ENCODE measurements at places on chromosomes 1 and 21. TPM values are rescaled to one million over a fixed set of nuclear protein-coding genes. Genes with fewer than 3 reads are reported as not detected.

The CHIA gene
- total RNA-seq: not detected

- no peak for DNase-seq
These were observed 14.5 kb downstream of the NES start for GRCh38 chr1:156662800-156663055.

GRCh38 chr1:9903801-9904527 lies 6.1 kb downstream of the CTNNBIP1 start:
- no peak for DNase-seq

The GCSAML gene
- 1.1 TPM for total RNA-seq

- no peak for DNase-seq
These were observed 16.9 kb downstream of the DYRK3 start for GRCh38 chr1:206651958-206652890.

- DNase-seq: no peak
These were observed 154.0 kb upstream of the WNT4 start for GRCh38 chr1:22296701-22297591.

- DNase-seq: no peak
These were observed 40.6 kb upstream of the SOD1 start for GRCh38 chr21:31618696-31619430.

- no peak for DNase-seq
These were observed 16.0 kb upstream of the SCCPDH start for GRCh38 chr1:246708166-246708565.

DNA sequence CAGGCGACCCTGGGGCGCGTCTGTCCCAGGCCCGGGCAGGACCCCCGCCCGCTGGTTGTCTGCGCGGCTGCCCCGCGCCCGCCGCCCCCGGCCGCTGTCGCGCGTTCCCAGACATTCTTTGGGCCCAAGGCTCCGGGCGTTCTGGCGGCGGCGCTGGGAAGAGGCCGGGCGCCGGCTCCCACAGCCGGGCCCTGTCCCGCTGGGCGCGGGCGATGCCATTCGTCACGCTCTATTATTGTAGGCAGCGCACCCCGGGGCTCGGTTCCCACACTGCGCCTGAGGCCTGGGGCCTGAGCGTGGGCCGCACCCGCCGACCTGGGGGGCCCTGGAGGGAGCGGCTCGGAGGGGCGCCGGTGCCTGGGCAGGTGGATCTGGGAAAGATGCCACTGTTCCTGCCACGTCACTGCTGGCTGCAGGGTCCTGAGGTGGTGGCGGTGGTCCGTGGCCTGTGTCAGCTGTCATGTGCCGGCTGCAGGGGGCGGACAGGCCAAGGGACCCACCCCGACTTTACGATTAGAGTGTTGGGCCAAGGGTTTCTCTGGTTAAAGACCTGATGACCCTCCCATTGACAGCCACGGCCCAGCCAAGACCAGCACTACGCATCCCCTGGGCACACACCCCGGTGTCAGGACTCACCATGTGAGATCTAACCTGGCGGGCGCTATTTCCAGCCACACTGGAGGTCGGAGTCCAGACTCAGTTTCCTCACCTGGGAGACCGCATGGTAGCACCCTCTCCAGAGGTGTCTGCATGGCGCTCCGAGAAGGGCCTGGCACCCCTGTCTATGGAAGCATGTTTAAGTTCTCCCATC lies 55.1 kb upstream of the ADARB1 start:
- DNase-seq: no peak

- DNase-seq: no peak
These were observed 2.1 kb upstream of the RD3 start for GRCh38 chr1:211493876-211494653.

GRCh38 chr1:38326135-38326534 lies 279.5 kb upstream of the POU3F1 start:
- no peak for DNase-seq

GRCh38 chr1:81974883-81975555 lies 174.3 kb downstream of the ADGRL2 start:
- DNase-seq: no peak

GRCh38 chr1:6178751-6179563 lies 1.2 kb downstream of the CHD5 start:
- no peak for DNase-seq

The SERPINC1 gene
- total RNA-seq: not detected

The SH2D1B gene
- total RNA-seq: 0.37 TPM

DNA sequence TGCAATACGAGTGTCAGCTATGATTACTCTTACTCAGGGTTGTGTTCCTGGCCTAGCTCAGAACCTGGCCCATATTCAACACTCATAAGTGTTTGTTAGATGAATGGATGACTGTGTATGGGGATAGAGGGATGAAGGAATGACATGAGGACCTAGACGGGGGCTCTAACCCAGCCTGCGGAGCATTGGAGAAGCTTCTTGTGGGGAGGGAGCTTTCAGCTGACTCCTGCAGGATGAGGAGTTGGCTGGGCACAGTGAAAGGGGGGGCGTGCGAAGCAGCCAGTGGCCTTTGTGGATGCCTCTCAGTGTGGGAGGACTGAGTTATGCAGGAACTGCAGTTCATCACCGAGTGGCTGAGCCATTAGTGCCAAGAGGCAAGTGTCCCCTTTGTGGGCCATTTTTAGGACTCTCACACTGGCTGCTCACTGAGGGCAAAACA lies 1.2 kb upstream of the EXTL1 start:
- no peak for DNase-seq

The PAPPA2 gene
- total RNA-seq: 4.6 TPM

DNA sequence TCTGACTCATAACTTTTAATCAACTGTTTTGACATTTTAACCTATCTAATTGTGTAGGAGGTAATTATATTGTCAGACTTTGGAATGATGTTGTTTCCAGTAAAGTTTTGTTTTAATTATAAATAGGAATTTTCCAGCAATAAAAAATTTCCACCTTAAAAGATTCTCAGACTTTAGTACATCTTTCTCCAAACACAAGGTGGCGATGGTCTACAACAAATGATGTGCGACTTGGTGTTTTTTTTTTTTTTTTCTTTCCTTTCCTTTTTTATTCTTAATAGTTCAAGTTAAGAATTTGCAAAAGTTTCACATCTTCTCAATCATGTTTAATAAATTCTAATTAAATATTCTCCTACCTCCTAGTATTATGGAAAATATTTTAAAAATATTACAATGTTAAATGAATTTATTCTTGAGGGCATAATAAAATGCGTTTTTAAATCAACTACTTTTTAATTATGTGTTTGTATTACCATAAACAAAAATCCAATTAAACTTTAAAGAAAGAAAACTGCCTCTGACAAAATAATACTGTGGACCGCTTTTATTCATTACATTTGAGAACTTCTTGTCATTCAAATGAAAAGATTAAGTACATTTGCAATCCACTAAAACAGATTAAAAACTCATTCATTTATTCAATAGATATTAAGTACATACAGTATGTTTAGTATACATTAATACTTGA lies 4.4 kb upstream of the ADAMTS1 start:
- DNase-seq: no peak

GRCh38 chr1:18948048-18948912 lies 8.2 kb downstream of the IFFO2 start:
- DNase-seq: no peak

The C1orf94 gene
- not detected for total RNA-seq

DNA sequence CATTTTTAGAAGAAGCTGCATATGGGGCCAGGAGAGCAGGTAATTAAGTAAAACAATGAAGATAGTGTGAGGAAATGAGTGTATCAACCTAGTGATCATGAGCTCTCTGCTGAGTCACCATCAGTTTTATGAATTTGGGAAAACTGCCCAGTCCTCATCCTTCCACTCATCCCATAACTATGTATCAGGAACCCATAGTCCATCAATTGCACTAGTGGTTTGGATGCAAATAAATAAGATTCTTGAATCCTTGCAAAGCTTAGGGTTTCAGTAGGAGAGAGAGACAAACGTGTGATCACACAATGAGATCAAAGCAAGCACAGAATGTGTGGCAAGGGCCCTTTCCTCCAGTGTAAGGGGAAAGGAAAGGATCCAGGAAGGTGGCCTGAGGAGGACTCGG lies 145.6 kb downstream of the ZZZ3 start:
- no peak for DNase-seq

DNA sequence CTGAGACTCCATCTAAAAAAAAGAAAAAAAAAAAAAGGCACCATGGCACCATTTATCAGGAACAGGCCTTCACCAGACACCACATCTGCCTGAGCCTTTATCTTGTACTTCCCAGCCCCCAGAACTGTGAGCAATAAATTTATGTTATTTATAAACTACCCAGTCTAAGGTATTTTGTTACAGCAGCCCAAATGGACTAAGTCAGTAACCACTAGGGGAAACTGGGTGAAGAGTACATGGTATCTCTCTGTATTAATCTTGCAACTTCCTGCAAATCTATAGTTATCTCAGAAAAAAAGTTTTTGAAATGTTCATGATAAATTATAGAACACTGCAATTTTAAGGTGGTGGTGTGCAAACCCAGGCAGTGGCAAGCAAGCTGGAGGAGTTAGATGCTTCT lies 114.3 kb downstream of the LAMC2 start:
- no peak for DNase-seq

GRCh38 chr1:208455821-208456220 lies 211.6 kb upstream of the PLXNA2 start:
- DNase-seq: no peak

The ZNF593OS gene
- total RNA-seq: not detected

The SPRR1B gene
- total RNA-seq: not detected

GRCh38 chr1:226371027-226371694 lies 36.7 kb downstream of the PARP1 start:
- DNase-seq: no peak

DNA sequence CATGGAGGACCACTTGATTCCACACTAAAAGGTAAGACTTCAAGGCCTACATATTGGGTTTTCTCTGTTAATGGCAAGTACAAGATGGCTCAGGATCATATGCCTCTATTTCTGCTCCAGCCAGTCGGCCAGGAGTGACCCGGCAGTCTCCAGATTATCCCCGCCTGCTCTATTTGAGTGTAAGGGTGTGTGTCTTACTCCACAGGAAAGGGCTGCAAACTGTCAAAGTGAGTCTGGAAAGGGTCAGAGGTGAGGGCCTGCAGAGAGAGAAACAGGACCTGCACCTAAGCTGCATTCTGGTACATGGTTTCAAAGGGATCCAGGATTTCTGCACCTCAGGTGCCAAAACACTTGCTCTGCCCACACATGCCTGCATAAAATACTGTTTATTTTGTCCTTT lies 9.2 kb downstream of the ZNF692 start:
- DNase-seq: no peak

The A3GALT2 gene
- total RNA-seq: not detected

- no peak for DNase-seq
These were observed at the start of gene ZNF648 for GRCh38 chr1:182061594-182061993. ZNF648 (minus strand) TSS chr1:182061712; CDS start chr1:182058010, 3,702 bp downstream.

The TRNP1 gene
- total RNA-seq: 7.1 TPM

All from urinary bladder (tissue), 4 donors.